ENCODE measurements at places on chromosomes 7 and 10.

GRCh38 chr7:92421676-92422435, 25.4 kb upstream of the GATAD1 start:
- H3K36me3 ChIP-seq = no peaks in the 10 kb centered on the region
- H3K4me3 ChIP-seq = no peak overlapping the region
- peaks cover 17% of the 10 kb centered on the region for H3K27me3 ChIP-seq
- DNase-seq = no peak

- H3K27me3 ChIP-seq = no peaks in the 10 kb centered on the region
- H3K4me3 ChIP-seq = no peak overlapping the region
- DNase-seq = no peak
- H3K27ac ChIP-seq = no peak overlapping the region
Observed at GRCh38 chr10:82981137-82981723, 1106.2 kb downstream of the NRG3 start.

DNA sequence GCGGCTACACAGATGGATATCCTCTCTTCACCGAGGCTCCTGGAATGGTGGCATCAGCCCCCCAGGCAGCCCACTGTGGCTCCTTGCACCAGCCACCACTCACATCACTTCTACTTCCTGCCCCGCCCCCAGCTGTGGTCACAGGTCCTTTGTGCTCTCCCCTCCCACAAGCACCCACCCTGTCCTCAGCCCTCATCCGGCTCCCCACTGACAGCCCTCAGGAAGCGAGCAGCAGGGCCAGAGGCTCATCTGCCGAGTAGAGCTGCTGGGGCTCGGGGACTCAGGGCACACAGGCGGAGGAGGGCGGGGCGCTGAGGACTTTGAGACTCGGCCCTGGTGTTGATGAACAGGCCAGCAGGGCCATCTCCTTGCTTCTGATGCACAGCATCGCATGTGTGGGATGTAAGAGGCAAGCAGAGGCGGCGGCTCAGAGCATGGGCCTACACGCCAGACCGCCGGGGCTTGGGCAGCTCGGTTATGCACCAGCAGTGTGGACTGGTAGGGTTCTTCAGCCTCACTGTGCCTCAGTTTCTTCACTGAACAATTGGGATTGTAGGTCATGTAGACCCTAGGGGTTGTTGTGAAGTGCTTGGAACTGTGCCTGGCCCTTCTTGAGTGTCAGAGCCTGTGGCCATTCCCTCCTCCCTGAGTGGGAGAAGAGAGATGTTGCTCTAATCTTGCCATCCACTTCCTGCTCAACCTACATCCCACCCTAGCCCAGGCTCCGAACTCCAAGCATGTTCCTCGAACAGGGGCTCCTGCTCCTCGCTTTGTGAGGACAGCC, at the start of gene PRF1:
TSS of gene PRF1 (minus strand) at position 77 of the 784 bp plus-strand sequence. CDS start 1,839 bp downstream, outside the sequence.
- peak within 1 kb of the TSS; percentile 98 for H3K4me3 ChIP-seq
- H3K27ac ChIP-seq = peak within 1 kb of the TSS; percentile 93
- no peaks in the 10 kb centered on the region for H3K27me3 ChIP-seq
- peaks cover 72% of the 10 kb centered on the region for H3K4me1 ChIP-seq
- H3K36me3 ChIP-seq = peaks cover 39% of the 10 kb centered on the region

DNA sequence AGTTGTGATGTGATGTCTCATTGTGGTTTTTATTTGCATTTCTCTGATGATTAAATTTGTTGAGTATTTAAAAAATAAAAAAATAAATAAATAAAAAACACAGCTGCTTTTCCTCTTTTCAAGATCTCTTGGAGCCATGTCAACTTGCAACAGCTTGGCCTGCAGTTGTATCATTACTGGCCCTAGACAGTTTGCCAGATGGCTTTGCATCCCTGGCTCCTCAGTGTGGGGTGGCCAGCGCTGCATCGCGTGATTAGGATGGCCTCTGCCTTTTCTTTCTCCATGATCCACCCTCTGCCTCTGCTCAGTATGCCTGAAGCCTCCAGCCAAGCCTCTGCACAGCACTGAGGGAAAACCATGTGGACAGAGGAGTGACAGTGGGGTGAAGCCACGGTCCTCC, 96.8 kb downstream of the PPP1R3C start:
- H3K4me1 ChIP-seq = no peaks in the 10 kb centered on the region
- no peak overlapping the region for H3K4me3 ChIP-seq
- H3K27ac ChIP-seq = no peak overlapping the region
- DNase-seq = no peak
- H3K27me3 ChIP-seq = peaks cover 2% of the 10 kb centered on the region
- H3K36me3 ChIP-seq = no peaks in the 10 kb centered on the region

GRCh38 chr10:129875993-129876726, 87.9 kb downstream of the EBF3 start:
- DNase-seq = no peak
- no peaks in the 10 kb centered on the region for H3K36me3 ChIP-seq
- peaks cover 3% of the 10 kb centered on the region for H3K4me1 ChIP-seq
- H3K4me3 ChIP-seq = no peak overlapping the region

GRCh38 chr10:121947343-121948330, 19.8 kb upstream of the ATE1 start:
- DNase-seq = no peak
- H3K4me3 ChIP-seq = no peak overlapping the region
- no peak overlapping the region for H3K27ac ChIP-seq
- H3K36me3 ChIP-seq = no peaks in the 10 kb centered on the region
- H3K4me1 ChIP-seq = no peaks in the 10 kb centered on the region

- H3K27me3 ChIP-seq = peaks cover 5% of the 10 kb centered on the region
- H3K4me3 ChIP-seq = no peak overlapping the region
- no peaks in the 10 kb centered on the region for H3K36me3 ChIP-seq
- H3K27ac ChIP-seq = no peak overlapping the region
Observed at GRCh38 chr10:86216886-86217285, 149.7 kb downstream of the GRID1 start.

GRCh38 chr10:6491841-6492609, 88.1 kb downstream of the PRKCQ start:
- DNase-seq = no peak
- H3K27me3 ChIP-seq = no peaks in the 10 kb centered on the region
- peaks cover 48% of the 10 kb centered on the region for H3K36me3 ChIP-seq
- peaks cover 6% of the 10 kb centered on the region for H3K4me1 ChIP-seq
- H3K27ac ChIP-seq = no peak overlapping the region
- peak overlapping the region; percentile 2 for H3K4me3 ChIP-seq

GRCh38 chr7:155247479-155248365, 50.0 kb upstream of the INSIG1 start:
- peak overlapping the region; percentile 31 for H3K27ac ChIP-seq
- H3K4me3 ChIP-seq = no peak overlapping the region
- no peaks in the 10 kb centered on the region for H3K36me3 ChIP-seq
- no peak for DNase-seq
- H3K4me1 ChIP-seq = peaks cover 3% of the 10 kb centered on the region

DNA sequence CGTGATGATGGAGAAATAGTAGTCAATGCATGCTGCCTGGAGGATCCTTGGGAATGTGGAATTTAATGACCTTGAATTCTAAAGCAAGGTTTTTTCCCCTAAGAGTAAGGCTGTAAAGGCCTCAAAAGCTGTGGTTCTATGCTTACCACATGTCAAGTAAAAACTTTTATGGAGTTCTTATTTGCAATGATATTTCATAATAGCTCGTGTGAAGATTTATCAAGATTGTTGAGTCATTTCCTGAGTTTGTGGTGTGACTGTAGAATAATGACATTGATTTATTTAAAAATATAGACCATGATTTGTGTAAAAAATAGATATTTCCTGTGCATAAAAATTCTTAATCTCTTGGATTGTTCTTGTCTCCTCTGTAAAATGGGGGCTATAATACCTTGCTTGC, 67.5 kb upstream of the SORCS1 start:
- no peaks in the 10 kb centered on the region for H3K4me1 ChIP-seq
- no peak overlapping the region for H3K4me3 ChIP-seq
- H3K27ac ChIP-seq = no peak overlapping the region
- no peaks in the 10 kb centered on the region for H3K36me3 ChIP-seq
- no peak for DNase-seq
